Astrocyte of the spinal cord (primary cell): ENCODE measurements at places on chromosomes 5 and 9.

DNA sequence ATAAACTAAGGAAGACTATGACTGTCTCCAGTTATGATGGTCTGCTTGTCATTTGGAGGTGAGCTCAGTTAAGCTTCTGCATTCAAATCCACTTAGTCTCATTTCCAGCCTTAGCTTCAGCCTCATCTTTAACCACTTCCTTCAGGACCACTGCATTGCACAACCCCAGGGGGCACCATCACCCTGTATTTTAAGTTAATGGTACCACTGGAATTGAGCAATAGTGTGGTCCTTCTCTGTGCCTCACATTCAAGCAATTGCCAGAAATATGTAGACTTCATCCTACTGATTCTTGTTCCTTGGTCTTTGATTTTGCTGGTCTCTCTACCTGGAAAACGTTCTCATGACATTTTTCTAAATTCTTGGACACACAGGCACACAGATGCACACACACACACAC, 131.5 kb upstream of the PTPN3 start:
- DNase-seq: no peak

DNA sequence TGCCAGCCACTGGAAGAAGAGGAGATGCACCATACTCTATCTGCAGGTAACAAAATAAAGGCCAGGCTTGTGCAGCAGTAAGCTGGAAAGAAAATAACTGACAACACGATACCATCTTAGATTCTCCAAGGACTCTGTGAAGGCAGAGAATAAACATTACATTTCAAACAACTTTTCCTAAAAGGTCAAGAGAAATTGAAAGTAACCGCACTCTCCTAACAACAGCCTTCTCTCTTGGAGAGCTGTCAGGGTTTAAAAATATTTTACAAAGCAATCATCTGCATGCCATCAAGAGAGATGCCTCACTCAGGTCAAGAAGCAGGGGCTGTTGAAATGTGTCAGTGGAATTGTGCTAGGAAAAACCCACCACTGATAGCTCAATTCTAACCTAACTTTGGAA, 13.5 kb upstream of the TTLL11 start:
- DNase-seq: no peak

DNA sequence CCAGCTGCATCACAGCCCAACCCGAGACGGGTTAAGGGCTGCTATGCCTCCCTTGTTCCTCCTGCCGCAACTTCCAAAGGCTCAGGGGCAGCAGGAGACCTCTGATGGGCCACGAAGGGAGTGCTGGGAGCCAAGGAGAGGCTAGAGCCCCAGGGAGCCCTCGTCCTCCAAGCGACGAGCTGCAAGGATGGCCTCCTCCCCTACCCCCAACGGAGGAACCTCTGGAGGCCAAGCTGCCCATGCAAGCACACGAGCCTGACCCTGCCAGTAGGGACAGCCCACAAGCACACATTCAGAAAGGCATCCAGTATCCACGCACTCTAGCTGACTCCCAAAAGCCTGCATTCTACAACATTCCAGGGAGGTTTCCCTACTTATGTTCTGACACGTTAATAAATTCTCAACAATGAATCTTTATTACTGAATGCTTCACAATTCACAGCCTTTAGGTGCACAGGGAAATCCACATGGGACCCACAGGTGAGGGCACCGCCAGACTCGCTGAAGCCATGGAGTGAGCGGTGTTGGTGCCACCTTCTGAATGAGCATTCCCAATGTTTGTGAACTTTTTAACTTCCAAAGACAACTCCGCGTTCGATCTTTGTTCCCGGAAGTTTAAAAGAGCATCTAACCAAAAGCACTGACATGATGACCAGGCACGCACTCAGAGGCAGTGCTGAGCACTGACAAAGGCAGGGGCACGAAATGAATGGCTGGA, 28.7 kb downstream of the IPPK start:
- DNase-seq: no peak

DNA sequence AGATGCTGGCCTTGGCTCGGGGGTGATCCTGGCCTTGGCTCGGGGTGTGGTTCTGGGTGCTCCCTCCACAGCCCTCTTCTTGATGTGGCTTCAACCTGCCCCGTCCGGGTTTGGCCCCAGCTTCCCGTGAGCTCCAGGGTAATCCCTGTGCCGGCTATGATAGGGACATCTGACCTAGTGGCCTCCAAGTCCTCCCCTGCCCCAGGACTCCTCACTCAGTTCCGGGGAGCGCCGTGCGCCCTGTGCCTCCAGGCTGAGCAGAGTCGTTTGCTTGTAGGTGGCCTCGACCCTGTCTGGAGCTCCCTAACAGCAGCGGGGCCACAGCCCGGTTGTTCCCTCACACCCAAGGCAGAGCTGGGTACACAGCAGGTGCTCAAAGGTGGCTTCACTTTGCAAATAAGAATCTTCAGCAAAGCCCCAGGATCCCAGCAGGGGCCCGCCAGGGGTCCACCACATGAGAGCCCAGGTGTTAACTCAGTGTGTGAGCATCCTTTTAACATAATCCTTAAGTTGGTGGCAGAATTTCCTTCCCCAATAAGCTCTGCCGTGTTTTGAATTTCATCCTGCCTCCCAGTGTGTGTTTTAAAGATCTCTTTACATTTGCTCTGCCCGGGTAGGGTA, 32.3 kb upstream of the CEP72 start:
- no peak for DNase-seq

DNA sequence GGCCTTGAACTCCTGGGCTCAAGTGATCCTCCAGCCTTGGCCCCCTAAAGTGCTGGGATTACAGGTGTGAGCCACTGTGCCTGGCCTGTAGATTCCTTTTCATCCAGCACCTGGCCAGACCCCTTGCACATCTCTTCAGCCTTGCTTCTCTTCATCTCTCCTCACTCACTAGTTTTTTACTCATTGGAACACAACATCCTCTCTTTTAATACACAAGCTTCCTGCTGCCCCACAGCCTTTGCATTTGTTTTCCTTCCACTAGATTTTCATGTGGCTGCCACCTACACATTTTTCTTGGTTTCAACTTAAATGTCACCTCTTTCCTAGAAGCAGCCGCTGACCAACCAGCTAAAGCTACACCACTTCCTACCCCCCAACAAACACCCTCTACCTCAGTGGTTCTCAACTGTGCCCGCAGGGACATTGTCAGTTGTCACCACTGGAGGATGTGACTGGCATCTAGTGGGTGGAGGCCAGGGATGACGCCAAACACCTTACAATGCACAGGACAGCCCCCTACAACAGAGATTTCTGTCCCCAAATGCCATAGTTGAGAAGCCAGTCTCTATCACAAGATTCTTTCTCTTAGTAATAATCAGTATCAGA, 33.7 kb downstream of the HAVCR1 start:
- DNase-seq: no peak
